NCI-H2081 treated with DMSO at 0.1 percent for 48 hours (cell line): ENCODE measurements at places on chromosomes 1 and 21.

GRCh38 chr1:5231541-5232315 is 577.3 kb downstream of the AJAP1 start:
- DNase-seq: no peak

DNA sequence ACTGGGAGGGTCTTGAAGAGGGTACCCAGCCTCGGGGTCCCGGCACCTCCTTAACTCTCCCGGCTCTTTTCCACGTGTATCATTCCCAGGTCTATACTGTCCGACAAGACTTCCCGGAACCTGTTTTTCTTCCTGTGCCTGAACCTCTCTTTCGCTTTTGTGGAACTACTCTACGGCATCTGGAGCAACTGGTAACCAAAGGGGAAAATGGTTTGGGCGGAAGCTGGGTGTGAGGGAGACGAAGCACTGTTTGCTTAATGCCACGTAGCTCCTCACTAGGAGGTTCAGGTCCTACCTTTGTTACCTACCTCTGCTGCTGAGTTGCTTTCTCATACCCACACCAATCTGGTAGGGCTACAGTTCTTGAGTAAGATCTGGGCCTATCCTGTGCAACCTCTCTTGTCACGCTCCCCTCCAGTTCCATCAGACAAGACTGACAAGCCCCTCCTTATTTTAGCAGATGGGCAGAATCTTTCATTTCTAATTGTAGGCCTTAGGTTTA is 642 bp downstream of the SLC30A7 start:
- DNase-seq: no peak

DNA sequence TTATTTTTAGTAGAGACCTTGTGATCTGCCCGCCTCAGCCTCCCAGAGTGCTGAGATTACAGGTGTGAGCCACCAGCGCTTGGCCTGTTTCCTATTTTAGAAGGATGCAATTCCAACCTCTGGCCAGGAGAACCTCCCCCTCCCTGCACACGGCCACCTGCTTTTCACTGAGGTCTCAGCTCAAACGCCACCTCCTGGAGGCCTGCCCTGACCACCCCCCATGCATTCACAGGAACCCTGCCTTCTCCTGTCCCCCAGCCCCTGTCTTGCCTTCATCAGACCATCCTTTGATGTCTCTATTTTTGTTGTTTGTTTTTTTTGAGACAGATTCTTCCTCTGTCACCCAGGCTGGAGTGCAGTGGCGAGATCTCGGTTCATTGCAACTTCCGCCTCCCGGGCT is 2.3 kb downstream of the SRM start:
- no peak for DNase-seq

GRCh38 chr1:77605246-77606026 is 77.0 kb downstream of the ZZZ3 start:
- DNase-seq: no peak

GRCh38 chr21:36704958-36705678 is 6.2 kb downstream of the SIM2 start:
- DNase-seq: no peak

DNA sequence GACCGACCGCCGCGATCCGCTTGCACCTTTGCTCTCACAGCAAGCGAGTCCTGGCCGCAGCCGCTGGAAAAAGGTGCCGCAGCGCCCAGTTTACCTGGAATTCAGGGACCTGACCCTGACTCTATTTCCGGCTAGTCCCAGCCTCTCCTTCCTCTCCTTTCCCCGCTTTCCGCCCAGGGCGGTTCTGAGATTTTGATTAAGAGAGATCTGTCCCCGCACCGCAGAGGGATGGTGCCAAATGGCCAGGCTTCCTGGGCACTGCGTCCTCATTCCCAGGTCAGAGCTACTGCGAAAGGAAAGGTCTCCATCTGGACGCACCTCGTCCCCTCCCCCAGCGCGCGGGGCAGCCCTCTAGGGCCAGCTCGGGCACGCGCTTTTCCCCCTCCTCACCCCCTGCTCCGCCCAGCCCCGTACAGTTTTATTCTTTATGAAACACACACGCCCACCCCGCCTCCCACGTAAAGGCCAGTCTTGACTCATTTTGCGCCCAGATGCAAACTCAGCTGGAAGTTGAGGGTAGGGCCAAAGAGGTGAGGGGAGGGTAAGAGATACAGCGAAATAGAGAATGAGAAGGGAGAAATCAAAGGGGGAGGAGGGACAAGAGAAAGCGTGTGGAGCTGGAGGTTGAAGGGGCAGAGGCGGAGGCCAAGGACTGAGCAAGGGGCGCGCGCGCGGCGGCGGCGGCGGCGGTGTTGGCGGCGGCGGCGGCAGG is 411.8 kb upstream of the ESRRG start:
- DNase-seq: no peak
